LHCN-M2 (cell line): ENCODE measurements at places on chromosomes 5 and 9. TPM values are rescaled to one million over a fixed set of nuclear protein-coding genes. Genes with fewer than 3 reads are reported as not detected.

DNA sequence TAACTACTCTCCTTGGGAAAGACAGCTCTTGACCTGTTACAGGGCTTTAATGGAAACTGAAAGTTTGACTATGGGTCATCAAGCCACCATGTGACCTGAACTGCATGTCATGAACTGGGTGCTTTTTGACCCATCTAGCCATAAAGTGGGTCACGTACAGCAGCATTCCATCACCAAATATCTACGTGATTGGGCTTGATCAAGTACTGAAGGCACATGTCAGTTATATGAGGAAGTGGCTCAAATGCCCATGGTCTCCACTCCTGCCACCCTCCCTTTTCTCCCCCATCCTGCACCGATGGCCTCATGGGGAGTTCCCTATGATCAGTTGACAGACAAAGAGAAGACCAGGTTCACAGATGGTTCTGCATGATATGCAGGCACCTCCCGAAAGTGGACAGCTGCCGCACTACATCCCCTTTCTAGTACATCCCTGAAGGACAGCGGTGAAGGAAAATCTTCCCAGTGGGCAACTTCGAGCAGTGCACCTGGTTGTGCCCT, 7.3 kb upstream of the FCN1 start:
- DNase-seq = no peak

DNA sequence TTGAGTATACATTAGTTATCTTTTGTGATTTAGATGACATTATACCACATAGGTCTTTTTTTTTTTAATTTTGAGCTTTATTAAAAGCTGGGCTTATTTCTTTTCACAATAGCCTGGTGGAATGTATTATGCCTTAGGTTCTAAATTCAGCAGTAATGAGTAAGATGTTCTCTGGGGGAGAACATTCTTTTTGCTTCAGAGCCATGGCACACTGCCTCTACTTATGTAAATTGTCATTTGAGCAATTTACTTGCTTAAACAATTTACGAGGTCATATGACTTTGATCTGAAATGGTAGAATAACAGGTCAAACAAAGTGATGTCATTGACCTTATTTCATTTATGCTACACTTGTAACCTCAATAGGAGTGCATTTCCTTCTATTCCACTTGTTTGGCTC, 154.2 kb downstream of the FOCAD start:
- no peak for DNase-seq

- no peak for DNase-seq
These were observed 15.2 kb upstream of the ZCCHC9 start for GRCh38 chr5:81286059-81286617.

GRCh38 chr9:135857843-135858242, 49.5 kb downstream of the CAMSAP1 start:
- DNase-seq = no peak

DNA sequence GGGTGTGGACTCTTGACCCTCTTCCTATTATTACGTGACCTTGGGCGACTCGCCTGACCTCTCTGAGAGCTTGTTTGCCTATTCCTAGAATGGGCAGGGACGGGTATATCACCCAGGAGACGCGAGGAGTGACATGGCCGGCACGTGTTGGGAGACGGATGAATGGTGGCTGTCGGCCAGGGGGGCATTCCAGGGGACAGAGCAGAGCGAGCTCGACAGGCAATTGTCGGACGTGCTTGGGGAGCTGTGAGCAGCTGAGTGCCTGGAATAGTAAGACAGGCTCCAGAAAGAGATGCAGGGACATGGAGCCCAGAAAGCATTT, 29.3 kb upstream of the UNC5A start:
- DNase-seq = no peak

DNA sequence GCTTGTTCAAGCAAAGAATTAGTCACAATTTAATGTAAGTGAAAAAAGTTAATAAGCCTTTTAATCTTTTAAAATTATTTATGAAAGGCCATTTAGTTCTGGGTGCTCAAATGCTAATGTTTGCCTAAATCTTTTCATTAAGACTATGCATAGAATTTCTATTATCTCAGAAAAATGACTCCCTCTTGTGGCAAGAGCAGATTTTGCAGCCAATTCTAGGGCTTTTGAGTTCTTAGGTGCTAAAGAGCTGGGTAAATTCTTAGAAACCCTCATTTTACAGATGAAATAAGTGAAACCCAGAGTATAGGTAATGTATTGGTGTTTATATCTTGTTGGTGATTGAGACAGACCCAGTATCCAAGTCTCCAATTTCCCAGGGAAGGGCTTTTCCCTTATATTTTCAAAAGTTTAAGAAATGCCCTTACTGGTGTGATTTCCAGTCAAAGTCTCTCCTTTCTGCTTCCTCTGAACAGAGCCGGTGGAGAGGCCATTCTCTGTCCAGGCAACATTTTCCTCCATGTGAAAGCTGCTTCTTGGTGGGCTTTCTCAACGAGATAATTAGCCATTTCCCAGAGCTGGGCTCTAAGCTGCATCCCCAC, 24.1 kb upstream of the PCSK5 start:
- DNase-seq = peak; percentile 52

DNA sequence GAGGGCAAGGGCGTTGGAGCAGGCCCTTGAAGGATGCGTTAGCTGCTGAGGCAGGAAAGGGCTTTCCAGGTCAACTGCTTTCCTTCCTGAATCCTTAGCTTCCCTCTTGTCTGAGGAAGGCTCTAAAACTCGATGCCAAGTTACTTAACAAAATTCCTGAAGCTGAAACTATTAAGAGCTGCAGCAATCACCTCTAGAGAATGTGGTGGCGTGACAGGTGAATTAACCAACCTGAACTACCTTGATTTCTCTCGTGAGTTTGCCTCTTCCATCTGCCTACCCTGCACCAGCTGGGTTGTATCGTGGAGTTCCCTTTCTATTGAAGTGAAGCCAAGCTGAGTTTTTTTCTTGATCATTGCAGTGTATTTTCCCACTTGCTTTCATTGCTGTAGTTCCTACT, 96.1 kb downstream of the PDE8B start:
- no peak for DNase-seq

DNA sequence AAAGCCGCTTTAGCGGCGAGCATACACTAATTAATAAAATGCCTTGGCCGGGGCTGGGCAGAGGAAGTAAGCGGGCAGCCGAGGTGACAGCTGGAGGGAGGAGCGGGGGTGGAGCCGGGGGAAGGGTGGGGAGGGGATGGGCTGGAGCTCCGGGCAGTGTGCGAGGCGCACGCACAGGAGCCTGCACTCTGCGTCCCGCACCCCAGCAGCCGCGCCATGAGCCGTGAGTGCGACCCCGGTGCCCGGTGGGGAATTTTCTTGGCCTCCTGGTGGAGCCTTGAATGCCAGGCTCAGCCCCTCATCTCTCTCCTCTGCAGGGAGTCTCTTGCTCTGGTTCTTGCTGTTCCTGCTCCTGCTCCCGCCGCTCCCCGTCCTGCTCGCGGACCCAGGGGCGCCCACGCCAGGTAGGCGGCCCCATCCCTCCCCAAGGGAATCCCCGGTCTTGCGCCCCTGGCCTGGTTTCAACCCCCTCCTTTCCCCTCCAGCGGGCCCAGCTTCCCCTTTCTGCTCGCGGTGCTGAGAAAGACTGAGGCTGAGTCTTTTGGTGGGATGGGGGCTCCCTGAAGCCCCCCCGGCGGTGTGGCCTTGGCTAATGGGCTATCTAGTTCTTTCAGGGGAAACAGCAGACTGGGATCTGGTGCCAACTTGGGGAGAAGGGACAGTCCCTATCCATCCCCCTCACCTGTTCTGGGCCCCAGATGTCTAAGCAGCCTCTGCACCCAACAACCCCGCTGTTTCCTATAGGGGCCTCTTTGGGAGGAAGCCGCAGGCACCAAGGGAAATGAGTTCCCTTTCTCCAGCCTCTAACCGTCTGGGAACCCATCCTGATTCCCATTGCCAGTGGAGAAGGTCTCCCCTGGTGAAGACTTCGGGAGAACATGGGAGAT, at the start of gene PTGS1:
PTGS1 (plus strand) TSS at position 156 of the 887 bp plus-strand sequence; CDS start at position 217, 61 bp downstream.
- no peak for DNase-seq

GRCh38 chr9:126697330-126697729, 83.6 kb downstream of the LMX1B start:
- DNase-seq = no peak

GRCh38 chr5:172114875-172115422, 73.1 kb downstream of the STK10 start:
- no peak for DNase-seq

GRCh38 chr9:124256517-124257069, 1.2 kb upstream of the NEK6 start:
- peak; percentile 97 for DNase-seq

DNA sequence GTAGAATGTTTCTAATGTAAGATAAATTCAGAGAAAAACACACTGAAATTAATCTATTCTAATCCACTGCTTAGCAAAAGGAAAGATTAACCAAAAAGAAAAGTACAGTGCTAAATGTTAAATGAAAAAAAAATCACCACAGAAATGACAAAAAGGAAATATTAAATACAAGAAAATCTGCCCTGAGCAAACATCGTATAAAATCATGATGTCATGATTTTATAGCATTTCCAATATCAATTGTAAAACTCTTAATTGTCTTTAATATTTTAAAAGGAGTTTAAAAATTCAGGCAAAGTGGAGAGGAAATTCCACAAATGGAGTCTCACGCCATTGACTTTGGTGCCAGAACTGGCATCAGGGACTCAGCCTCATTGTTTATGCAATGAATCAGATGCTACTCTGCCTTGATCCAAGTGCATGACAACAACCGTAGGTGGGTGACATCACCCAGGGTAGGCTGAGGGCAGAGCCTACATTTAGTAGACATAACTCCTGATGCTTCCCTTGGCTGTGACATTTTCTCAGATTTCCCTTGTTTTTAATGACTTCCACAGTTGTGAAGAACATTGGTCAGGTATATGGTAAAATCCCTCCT, 696.8 kb downstream of the SEMA5A start:
- peak; percentile 81 for DNase-seq

- no peak for DNase-seq
These were observed 3.4 kb downstream of the LRRC70 start for GRCh38 chr5:62581836-62582597.

DNA sequence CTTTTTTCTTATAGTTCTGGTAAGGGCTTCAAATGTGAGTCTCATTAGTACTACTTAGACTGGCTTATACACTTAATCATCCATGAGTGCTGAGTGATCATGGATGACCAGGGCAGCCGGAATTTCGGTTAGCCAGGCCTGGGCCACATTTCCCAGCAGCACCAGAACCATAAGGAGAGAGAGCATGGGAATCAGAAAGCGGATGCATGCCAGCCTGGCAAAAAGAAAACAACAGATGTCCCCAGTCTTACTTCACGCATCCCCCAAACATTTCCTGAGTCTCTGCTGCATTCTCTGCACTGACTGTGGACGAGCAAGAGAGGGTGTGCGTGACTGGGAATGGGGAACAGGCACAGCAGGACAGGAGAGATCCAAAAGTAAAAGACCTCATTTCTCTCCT, 371.1 kb upstream of the ZNF608 start:
- DNase-seq = peak; percentile 93

GRCh38 chr5:87392170-87392569, 20.6 kb downstream of the CCNH start:
- no peak for DNase-seq

GRCh38 chr5:113187906-113188305, 211.3 kb downstream of the DCP2 start:
- no peak for DNase-seq

DNA sequence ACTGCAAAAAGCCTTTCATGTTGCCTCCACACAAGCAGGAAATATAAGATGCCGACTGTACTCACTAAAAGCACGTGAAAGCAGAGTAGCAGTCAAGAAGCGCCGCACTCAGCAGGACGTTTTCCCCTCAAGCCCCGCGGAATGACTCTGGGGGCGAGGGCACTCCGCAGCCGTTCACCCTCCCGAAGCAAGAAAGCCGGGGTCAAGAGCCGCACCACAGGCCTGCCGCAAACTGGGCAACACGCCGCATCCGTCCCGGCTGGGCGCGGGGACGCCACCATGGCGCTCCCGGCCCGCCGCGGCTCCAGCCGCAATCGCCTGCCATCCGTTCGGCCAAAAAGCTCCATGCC, 364 bp downstream of the RPS6 start:
- peak; percentile 30 for DNase-seq

GRCh38 chr9:1267581-1267980, 217.4 kb downstream of the DMRT2 start:
- DNase-seq = peak; percentile 12

- peak; percentile 49 for DNase-seq
These were observed 15.1 kb upstream of the POMT1 start for GRCh38 chr9:131487621-131488031.

DNA sequence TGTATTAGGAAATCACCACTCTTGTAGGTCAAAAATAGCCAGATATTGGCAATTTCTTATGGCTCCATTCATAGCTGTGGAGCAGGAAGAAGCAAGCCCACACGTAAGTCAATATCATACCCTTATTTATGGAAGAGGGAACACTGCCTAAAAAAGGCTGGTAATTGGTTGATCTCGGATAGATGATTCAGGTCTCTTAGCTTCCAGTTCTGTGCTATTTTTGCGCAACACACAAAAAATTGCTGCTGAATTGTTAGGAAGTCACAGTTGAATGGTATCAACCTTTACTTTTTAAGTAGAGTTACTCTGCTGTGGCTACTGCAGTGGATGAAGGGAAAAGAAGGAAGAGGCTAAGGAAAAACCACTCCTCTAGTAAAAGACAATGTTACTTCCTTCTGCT, 168.8 kb downstream of the ARHGAP26 start:
- no peak for DNase-seq

GRCh38 chr9:127516835-127517607, 65.7 kb downstream of the LRSAM1 start:
- no peak for DNase-seq

- peak; percentile 70 for DNase-seq
These were observed 471.5 kb downstream of the ZNF608 start for GRCh38 chr5:124274949-124275348.

DNA sequence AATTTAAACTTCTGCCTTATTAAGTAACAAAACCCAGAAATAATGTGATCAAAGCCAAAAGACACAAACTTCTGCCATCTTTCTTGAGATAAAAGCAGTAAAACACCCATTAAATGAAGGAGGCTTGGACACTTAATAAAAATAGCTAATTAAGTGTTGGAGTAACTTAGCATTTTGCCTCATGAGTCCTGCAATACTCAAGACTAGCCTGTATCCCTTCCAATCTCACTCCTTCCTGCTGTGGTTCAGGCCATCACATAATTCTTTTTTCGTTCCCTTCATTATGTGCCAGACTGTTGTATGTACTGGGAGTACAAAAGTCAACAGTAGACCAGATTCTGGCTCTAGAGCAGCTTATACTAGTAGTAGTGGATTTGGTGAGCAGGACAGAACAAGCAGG, 250.2 kb downstream of the NFIB start:
- no peak for DNase-seq

DNA sequence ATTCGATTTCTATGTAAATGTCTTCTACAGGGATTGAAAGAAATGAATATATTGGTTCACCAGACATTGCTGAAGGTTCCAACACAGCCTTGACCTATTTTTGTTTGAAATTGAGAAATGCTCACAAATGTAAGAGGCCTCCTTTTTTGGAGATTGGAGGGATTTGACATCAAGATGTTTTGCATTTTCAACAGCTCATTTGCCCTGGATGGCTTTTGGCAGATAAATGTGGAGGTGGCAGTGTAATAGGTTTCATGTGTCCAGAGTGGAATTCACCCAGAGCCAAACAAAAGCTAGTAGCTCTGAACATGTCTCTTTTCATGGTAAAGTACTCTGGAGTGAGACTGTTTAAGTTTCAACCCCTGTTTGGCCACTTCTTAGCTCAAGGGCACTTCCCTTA, 77.3 kb downstream of the PALM2AKAP2 start:
- no peak for DNase-seq

- DNase-seq = no peak
These were observed 13.6 kb downstream of the NNT start for GRCh38 chr5:43616535-43616934.

SELENOP gene
- 29.4 and 43.2 TPM in 2 replicates for total RNA-seq

CACNA1B gene
- not detected in 2 replicates for total RNA-seq

ARL15 gene
- total RNA-seq = 8.7 and 11.2 TPM in 2 replicates

CTXN3 gene
- not detected in 2 replicates for total RNA-seq

SLC6A18 gene
- total RNA-seq = not detected in 2 replicates

PCDHA6 gene
- not detected in 2 replicates for total RNA-seq

NTNG2 gene
- 2.2 and 2.4 TPM in 2 replicates for total RNA-seq

EGFLAM gene
- 22.4 and 27.1 TPM in 2 replicates for total RNA-seq
